HFFc6 (cell line): ENCODE measurements at places on chromosomes 12 and 14. TPM values are rescaled to one million over a fixed set of nuclear protein-coding genes. Genes with fewer than 3 reads are reported as not detected.

The GPRC5D gene
- total RNA-seq = not detected in 3 replicates

The RFX4 gene
- total RNA-seq = not detected in 3 replicates

The TCP11L2 gene
- total RNA-seq = 13.8 to 19.2 TPM (median 15.8 TPM) in 3 replicates

The CLEC6A gene
- not detected in 3 replicates for total RNA-seq

The TIGAR gene
- total RNA-seq = 33.6 to 58.8 TPM (median 47.8 TPM) in 3 replicates

The CMAS gene
- total RNA-seq = 26.3 to 37.0 TPM (median 28.5 TPM) in 3 replicates

The STON2 gene
- not detected in 2 replicates for total RNA-seq

DNA sequence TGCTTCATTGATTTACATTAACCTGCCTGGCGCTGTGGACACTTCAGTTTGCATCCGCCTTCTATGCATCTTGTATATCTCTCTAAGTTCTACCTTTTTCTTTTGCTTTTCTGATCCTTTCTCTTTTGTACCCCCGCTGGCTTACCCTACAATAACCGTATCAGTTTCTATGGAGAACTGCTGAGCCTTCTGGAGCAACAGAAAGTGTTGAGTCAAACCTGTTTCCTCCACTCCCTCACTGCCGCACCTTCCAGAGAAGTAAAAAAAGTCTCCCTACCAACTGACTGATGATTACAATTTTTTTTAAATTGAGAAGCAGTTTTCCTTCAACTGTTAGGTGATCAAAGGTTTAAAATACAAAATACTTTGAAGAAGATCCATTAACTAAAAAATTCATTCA lies 17.4 kb downstream of the EXD2 start:
- H3K4me3 ChIP-seq = no peak overlapping the region
- no peaks in the 10 kb centered on the region for H3K36me3 ChIP-seq
- no peaks in the 10 kb centered on the region for H3K27me3 ChIP-seq
- no peak overlapping the region for H3K27ac ChIP-seq

DNA sequence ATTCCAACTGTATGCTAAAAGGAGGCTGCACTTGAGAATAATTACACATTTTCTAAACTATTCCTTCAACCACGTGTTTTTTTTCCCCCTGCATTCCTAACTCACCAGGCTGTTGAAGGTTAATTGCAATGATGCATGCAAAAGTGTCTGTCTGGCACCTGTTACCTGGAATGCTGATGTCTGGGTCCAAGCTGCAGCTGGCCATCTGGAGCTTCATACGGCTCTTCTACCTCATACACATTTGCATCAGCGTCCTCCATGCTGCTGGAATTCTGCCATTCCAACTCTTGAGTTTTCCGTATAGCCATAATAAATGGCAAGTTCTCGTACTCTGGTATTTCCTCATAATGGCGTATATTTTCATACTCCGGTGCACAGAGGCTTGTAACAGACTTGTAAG lies 8.6 kb downstream of the FGD6 start:
- H3K36me3 ChIP-seq = 0 out of 2 replicates have a peak, but pooled peaks cover 4% of the 10 kb centered on the region
- H3K27me3 ChIP-seq = no peaks in the 10 kb centered on the region; the same call in 1 of the 2 replicates
- DNase-seq = no peak
- H3K27ac ChIP-seq = no peak overlapping the region
- H3K4me1 ChIP-seq = peaks cover 55% of the 10 kb centered on the region
- no peak overlapping the region for H3K4me3 ChIP-seq

DNA sequence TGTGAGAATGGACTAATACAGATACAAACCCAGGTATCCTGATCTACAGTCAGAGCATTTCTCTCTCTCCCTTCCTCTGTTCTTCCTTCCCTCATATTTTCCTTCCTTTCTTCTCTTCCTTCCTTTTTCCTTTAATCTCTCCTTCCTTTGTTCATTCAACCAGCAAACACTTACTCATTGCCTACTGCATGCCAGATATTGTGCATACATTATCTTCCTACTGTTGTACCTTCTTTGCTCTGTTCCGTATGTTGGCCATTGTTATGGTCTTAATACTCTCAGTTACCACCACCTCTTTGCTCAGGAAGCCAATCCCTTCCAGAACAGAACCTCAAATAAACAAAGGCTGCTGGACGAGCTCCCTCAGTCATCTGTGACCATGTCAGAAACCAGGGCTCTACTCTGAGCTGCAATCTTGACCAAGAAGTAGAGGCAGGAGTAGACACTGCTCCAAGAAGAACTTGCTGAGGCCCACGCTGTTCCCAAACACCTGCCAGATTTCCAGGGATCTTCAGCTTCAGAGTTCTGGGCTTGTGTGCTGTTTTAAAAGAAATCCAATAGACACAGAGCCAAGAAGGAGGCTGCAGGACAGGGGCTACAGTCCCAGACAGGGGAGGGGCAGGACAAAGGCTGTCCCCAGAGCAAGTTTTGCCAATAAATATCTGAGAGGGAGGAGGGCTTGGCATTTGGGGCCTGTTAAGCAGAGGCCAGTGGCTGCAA lies 526.7 kb upstream of the TBX3 start:
- H3K27me3 ChIP-seq = peaks cover 9% of the 10 kb centered on the region
- no peak overlapping the region for H3K27ac ChIP-seq
- no peak overlapping the region for H3K4me3 ChIP-seq

GRCh38 chr14:91068642-91069041 lies 8.2 kb upstream of the RPS6KA5 start:
- H3K4me1 ChIP-seq = no peaks in the 10 kb centered on the region
- peaks cover 3% of the 10 kb centered on the region for H3K27me3 ChIP-seq
- DNase-seq = no peak
- no peak overlapping the region for H3K27ac ChIP-seq

GRCh38 chr14:72333357-72333756 lies 401.1 kb downstream of the RGS6 start:
- no peak overlapping the region for H3K27ac ChIP-seq
- no peak overlapping the region for H3K4me3 ChIP-seq
- H3K36me3 ChIP-seq = no peaks in the 10 kb centered on the region
- H3K27me3 ChIP-seq = peaks cover 5% of the 10 kb centered on the region

DNA sequence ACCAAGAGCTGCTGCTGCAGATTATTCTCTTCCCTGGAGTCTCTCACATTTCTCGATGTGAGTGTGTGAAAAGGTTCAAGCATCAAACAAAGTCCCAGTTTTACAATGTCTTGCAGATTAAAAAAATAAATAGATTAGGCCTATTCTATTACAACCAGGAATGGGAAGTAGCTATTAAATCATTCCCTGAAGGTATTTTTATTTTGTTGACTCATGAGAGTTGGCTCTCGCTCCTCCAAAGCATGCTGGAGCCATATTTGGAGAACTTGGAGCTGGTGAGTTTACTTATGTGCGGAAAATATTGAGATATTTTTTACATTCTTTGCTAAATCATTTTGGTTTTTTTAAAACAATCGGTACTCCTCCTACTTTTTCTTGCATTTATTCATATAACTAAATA lies 572.3 kb downstream of the ETNK1 start:
- no peaks in the 10 kb centered on the region; the same call in 1 of the 2 replicates for H3K27me3 ChIP-seq
- DNase-seq = no peak
- no peak overlapping the region for H3K27ac ChIP-seq
- no peaks in the 10 kb centered on the region for H3K4me1 ChIP-seq
- no peaks in the 10 kb centered on the region for H3K36me3 ChIP-seq

GRCh38 chr12:31687101-31687527 lies 27.6 kb downstream of the ETFBKMT start:
- peaks cover 16% of the 10 kb centered on the region for H3K36me3 ChIP-seq
- DNase-seq = no peak
- H3K4me3 ChIP-seq = no peak overlapping the region
- H3K27me3 ChIP-seq = no peaks in the 10 kb centered on the region; the same call in 1 of the 2 replicates
- no peak overlapping the region for H3K27ac ChIP-seq
- no peaks in the 10 kb centered on the region for H3K4me1 ChIP-seq

- peaks cover 6% of the 10 kb centered on the region for H3K4me1 ChIP-seq
- DNase-seq = peak; percentile 60
- peaks cover 64% of the 10 kb centered on the region for H3K36me3 ChIP-seq
- H3K27ac ChIP-seq = no peak overlapping the region; the same call in 1 of the 2 replicates
- no peak overlapping the region for H3K4me3 ChIP-seq
Measured at GRCh38 chr12:105053116-105053572, 31.1 kb downstream of the ALDH1L2 start.

GRCh38 chr12:19970116-19970515 lies 398.2 kb upstream of the PDE3A start:
- 0 out of 2 replicates have a peak, but pooled peaks cover 4% of the 10 kb centered on the region for H3K4me1 ChIP-seq
- H3K4me3 ChIP-seq = no peak overlapping the region
- DNase-seq = peak; percentile 4
- H3K27me3 ChIP-seq = no peaks in the 10 kb centered on the region
- H3K36me3 ChIP-seq = no peaks in the 10 kb centered on the region
- no peak overlapping the region for H3K27ac ChIP-seq

GRCh38 chr14:76331328-76332011 lies 44.5 kb upstream of the ESRRB start:
- no peaks in the 10 kb centered on the region for H3K36me3 ChIP-seq
- H3K4me3 ChIP-seq = no peak overlapping the region
- no peaks in the 10 kb centered on the region for H3K4me1 ChIP-seq
- H3K27ac ChIP-seq = no peak overlapping the region

DNA sequence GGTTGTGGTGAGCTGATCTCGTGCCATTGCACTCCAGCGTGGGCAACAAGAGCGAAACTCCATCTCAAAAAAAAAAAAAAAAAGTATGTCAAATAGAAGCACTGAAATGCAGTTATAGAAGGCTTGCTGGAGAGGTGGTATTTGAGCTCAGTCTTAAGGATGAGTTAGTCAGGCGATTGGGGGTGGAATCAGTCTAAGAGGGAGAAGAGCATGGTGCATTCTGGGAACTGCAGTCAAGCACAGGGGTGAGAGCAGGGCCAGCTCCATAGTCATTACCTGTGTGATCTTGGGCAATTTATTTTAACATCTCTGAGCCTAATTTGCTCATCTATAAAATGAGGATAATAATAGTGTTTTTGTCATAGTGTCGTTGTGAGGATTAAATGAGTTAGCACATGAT lies 5.9 kb upstream of the GNB3 start:
- peaks cover 23% of the 10 kb centered on the region; the same call in 1 of the 2 replicates for H3K36me3 ChIP-seq
- H3K4me3 ChIP-seq = no peak overlapping the region
- H3K27me3 ChIP-seq = no peaks in the 10 kb centered on the region; the same call in 1 of the 2 replicates
- H3K4me1 ChIP-seq = peaks cover 23% of the 10 kb centered on the region

DNA sequence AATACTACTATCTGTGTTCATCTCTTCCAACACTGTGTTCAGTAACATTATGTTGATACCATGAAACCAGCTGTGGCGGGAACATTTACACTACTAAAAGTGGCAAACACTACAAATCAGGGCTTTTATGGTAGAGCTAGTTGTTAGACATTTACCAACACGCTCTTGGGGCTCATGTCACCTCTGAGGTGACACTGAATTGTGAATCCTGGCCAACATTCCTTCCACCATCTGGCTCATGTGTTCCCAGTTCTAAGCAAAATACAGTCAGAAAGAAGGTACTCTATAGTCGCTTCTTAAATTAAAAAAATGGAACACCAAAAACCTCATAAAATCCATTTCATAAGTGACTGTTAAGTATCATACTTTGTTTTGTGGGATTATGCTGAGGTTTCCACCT lies 436.6 kb downstream of the FUT8 start:
- H3K27me3 ChIP-seq = peaks cover 20% of the 10 kb centered on the region
- no peak overlapping the region for H3K4me3 ChIP-seq
- DNase-seq = no peak

GRCh38 chr12:88549929-88550328 lies 30.3 kb downstream of the KITLG start:
- peaks cover 87% of the 10 kb centered on the region for H3K4me1 ChIP-seq
- peaks cover 18% of the 10 kb centered on the region for H3K36me3 ChIP-seq
- H3K27ac ChIP-seq = no peak overlapping the region
- peaks cover 1% of the 10 kb centered on the region; the same call in 1 of the 2 replicates for H3K27me3 ChIP-seq
- no peak for DNase-seq
- H3K4me3 ChIP-seq = no peak overlapping the region

DNA sequence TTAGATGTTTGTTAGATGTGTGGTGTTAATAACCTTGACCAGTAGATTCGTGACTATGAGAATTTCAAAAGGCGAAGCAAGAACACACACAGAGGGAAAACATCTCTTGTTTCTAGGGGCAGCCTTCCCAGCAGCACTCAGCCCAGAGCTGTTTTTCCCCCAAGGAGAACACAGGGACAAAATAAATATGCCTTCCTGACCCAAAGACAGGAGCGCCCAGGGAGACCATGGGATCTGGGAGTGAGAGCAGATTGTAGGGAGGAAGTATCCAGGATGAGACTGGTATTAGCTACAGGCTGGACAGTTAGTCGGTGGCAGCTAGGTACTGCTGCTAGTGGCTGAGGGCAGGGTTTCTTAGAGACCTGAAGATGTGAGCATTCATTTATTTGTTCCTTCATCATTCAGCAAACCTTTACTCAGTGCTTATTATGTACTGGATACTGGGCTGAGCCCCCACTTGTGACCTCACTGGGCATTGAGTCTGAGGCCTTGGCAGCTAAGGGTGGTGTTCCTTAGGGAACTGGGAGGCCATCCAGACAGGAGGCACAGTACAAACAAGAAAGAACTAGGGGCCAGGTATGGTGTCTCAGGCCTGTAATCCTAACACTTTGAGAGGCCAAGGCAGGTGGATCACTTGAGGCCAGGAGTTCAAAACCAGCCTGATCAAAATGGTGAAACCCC lies 469.8 kb downstream of the ZFP36L1 start:
- DNase-seq = no peak
- peaks cover 7% of the 10 kb centered on the region; the same call in 1 of the 2 replicates for H3K4me1 ChIP-seq
- H3K27ac ChIP-seq = no peak overlapping the region
- no peaks in the 10 kb centered on the region for H3K36me3 ChIP-seq
- peaks cover 1% of the 10 kb centered on the region for H3K27me3 ChIP-seq

- peak overlapping the region; percentile 2; the same call in 1 of the 2 replicates for H3K4me3 ChIP-seq
- no peak overlapping the region for H3K27ac ChIP-seq
- peaks cover 31% of the 10 kb centered on the region for H3K4me1 ChIP-seq
- peaks cover 15% of the 10 kb centered on the region for H3K27me3 ChIP-seq
- peaks cover 10% of the 10 kb centered on the region for H3K36me3 ChIP-seq
Measured at GRCh38 chr14:64707661-64708060, 3.4 kb downstream of the PLEKHG3 start.

- no peak for DNase-seq
- no peak overlapping the region for H3K27ac ChIP-seq
- peaks cover 3% of the 10 kb centered on the region; the same call in 1 of the 2 replicates for H3K27me3 ChIP-seq
Measured at GRCh38 chr14:69652942-69653684, 41.7 kb downstream of the SUSD6 start.

DNA sequence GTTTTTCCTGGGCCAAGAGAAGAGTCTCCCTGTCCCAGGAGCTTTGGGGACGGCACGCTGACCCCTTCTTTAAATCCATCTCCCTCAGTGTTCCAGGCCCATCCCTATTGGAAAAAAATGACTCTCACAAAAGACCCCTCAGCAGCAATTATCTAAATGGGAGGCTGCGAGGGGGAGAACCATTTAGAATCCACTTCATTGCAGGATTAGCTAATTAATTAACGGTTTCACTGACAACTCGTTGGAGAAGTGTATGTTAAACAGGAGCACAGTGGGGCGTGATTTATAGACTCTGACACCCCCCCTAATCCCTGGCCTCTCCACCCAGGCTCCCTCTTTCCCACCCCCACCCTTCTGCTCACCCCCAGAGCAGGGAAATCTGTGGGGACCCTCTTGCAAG lies 162.8 kb upstream of the LHX5 start:
- DNase-seq = no peak
- H3K27ac ChIP-seq = no peak overlapping the region
- H3K4me3 ChIP-seq = no peak overlapping the region
- no peaks in the 10 kb centered on the region for H3K36me3 ChIP-seq
